ENCODE measurements at places on chromosomes 2 and 18. TPM values are rescaled to one million over a fixed set of nuclear protein-coding genes. Genes with fewer than 3 reads are reported as not detected.

DNA sequence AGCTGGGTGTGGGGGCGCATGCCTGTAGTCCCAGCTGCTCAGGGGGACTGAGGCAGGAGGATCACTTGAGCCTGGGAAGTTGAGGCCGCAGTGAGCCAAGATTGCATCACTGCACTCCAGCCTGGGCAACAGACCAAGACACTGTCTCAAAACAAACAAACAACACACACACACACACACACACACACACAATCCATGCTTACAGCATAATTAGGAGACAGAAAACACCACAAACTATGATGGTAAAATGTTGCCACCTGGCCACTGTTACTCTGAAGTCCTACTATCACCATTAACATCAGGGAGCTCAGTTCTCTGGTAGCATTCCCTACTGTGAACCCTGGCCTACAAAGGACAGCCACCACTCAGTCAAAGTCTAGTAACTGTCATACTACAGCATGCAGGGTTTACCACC lies 18.3 kb downstream of the DNPEP start:
- DNase-seq: no peak

GRCh38 chr2:241808721-241809382 lies at the start of gene NEU4:
Gene NEU4 (plus strand): TSS chr2:241809193. CDS start chr2:241814485, 5,292 bp downstream.
- DNase-seq: no peak

DNA sequence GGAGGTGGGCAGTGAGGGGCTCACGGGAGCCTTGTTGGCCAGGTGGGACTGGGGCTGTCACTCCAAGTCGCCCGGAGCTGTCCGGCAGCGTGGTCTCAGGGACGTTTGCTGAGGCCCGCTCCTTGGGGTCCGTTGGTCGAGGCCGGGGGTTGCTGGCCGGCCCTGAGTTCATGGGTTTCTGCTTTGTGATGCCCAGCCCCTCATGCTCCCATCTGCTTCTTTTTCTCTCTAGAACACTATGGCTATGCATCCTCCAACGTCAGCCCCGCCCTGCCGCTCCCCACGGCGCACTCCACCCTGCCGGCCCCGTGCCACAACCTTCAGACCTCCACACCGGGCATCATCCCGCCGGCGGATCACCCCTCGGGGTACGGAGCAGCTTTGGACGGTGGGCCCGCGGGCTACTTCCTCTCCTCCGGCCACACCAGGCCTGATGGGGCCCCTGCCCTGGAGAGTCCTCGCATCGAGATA lies 14.5 kb downstream of the NFATC1 start:
- no peak for DNase-seq

DNA sequence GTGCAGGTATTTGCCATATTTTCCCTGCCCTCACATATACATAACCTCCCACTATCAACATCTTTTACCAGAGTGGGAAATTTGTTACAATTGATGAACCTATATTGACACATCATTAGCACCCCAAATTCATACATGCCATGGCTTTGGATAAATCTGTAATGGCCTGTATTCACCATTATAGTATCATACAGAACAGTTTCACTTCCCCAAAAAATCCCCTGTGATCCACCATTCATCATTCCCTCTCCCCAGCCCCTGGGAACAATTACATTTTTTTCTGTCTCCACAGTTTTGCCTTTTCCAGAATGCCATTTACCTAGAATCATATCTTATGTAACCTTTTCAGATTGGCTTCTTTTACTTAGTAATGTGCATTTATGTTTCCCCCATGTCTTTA lies 494.5 kb downstream of the RNF144A start:
- no peak for DNase-seq

GRCh38 chr18:45121146-45121545 lies 440.5 kb downstream of the SETBP1 start:
- no peak for DNase-seq

GRCh38 chr18:79481046-79481790 lies 85.5 kb downstream of the NFATC1 start:
- no peak for DNase-seq

COLEC11 gene
- not detected for total RNA-seq
